T-helper 1 cell (primary cell): ENCODE measurements at places on chromosomes 4 and X.
A peak's percentile ranks its signal among the peaks of the same experiment; 100 is the strongest.

DNA sequence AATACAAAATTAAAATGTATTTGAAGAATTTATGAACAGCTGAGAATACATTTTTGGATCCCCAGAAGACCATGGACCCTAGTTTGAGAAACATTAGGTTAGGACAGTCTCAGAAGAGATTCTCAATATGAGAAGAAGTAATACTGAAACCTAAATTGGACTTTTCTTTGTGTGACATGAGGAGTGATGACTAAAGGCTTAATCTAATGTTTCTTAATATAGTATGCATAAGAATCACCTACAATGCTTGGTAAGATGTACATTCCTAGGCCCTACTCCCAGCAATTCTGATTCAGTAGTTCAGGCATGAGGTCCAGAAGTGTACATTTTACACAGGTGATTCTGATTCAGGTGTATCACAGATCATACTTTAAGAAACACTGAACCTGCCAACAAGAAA, 31.6 kb upstream of the HUWE1 start:
- DNase-seq = no peak

- DNase-seq = no peak
These were observed 787 bp upstream of the TET2 start for GRCh38 chr4:105145903-105146275.

- DNase-seq = no peak
These were observed 1508.1 kb downstream of the TECRL start for GRCh38 chr4:62901101-62901500.

DNA sequence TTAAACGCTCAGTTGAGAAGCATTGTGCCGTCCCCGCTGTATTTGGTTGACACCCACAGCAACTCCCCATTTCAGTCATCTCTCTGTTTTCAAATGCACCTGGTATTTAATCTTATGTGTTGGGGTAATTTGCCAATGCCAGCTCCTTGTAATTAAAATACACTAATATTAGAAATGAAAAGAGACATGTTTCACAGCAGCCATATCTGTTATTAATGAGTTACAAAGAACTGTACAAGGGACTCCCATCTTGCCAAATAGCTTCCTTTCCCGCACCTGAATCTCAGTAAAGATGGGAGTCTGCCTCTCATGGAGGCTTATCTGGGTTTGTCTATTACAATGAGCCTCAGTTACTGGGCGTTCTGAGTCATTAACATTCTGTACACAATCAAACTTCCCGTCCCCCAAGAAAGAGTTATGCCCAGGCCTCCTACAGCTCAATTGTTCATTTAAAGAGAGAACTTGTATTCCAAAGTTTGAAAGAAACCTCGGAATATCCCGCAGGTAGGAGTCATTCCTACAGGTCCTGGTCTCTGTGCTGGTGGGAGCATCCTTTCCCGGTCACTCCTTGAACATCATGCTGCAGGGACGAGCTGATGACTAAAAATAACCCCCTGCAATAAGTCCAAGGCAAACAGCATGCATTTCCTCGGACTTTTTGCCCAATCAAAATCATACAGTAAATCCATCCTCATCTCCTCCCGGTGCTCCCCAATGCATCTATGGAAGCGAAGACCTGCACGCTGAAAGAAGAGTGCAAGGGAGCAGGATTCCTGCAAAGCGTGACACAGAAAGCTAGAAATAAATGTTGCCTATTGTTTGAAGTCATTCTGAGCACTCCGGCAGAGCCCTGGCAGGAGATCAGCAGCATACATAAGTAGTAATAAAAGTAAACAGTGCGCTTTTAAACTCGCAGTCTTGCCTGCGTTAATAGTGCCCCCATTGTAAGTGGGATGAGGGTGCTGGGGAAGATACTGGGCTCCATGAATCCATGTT, 926 bp downstream of the NDP start:
- DNase-seq = no peak

- no peak for DNase-seq
These were observed 72.1 kb downstream of the DDIT4L start for GRCh38 chr4:100118181-100118580.

GRCh38 chrX:78653118-78653822, 5.9 kb downstream of the RTL3 start:
- DNase-seq = no peak

DNA sequence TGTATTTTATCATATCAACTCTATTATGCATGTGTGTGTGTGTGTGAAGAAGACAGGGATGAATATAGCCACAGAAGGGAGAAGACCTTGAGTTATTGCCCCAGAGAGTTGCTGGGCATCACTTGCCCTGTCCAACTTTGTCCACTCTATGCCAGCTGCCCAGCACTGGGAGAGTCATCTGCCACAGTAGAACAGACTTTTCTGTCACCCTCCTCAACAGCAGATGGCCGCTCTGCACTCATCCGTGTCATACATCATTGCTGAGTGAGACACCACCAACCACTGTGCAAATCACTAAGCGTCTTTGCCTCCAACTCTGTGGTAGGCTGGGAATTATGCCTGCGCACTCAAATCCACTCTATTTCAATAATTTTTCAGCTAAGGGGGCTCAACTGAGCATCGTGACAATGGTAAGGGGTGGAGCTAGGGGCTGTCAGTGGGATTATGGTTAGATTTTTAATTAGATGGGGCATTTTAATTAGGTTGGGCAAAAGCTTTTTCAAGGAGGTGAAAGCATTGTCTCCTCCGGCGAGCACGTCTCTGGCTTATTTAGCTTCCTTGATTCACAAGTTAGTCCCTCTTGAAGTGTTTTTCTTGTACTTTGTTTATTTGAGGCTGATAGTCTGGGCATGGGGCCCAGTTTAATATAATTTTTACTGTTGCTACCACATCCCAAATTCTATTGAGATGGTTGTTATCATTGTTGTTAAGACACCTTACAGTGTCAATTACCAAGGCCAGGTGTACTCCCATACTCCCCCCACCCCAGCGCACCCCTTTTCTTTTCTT, 100.1 kb upstream of the KLF3 start:
- DNase-seq = no peak

DNA sequence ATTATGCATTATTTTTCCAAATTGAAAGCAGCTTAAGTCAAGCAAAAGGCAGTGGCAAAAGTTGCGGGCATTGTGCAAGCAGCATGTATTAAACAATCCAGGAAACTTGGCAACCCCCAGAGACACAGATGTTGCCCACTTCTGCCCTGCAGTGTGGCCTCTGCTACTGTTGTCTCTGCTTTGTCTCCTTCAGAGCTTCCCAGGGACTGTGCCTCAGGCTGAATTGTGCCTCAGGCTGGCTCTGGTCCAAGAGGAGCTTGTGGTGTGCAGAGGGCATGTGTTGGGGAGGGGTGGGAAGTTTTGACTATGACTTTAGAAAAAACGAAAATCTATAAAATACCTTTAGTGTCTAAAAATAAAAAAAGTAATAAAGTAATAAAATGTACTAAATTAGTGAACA, 201.4 kb downstream of the CCSER1 start:
- no peak for DNase-seq

DNA sequence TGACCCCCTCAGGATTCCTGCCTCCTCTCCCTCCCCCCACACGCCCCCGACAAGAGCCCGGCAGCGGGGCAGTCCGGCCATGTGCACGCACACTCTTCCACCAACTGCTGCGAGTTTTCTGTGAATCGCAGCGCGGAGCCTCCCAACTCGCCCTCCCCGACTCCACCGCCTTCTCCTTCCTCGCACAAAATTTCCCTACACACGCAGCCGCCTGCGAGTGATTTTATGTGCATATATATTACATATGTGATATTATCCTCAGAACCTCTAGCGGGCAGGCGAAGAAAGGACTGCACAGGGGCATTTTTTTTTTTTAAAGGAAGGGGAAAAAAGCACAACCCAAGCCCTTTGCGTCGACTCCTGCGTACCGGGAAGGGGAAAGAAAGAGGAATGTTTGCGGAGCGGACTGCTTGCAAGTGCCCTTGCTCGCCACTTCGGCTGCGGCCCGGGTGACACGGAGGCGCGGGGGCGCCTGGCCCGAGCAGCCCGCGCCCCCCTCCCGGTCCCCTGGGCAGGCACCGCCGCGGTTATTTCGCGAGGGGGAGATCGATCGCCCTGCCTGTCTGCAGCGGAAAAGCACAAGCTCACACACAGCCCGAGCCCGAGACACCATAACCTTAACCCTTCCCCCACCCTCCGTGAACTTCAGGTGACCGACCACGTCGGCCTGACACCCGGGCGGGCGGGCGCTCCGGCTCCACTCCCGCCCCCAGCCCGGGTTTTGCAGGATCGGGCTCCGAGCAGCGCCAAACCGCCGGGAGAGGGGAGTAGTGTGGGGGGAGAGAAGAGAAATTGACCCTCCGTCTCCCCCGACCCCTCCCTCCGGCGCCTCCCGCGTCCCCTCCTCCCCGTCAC, 2.3 kb downstream of the ZNF827 start:
- peak; percentile 53 for DNase-seq

DNA sequence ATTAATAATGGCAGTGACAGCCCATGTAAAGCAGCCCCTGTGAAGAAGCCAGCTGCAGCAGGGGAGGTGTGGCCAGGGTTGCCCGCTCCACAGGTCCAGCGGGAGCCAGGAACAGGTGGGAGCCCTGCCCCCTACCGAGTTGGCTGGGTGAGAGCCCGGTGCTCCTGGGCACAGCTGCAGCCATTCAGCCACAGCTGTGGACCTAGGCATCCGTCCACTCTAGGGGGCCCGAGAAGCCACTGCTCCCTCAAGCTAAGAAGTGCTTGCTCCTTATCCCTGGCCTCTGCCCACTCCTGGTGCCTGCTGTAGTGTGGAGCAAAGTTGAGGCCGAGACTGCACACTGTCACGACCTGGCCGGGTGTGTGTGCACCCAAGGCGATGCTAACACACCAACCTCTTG, 1469.0 kb downstream of the PCDH7 start:
- no peak for DNase-seq

DNA sequence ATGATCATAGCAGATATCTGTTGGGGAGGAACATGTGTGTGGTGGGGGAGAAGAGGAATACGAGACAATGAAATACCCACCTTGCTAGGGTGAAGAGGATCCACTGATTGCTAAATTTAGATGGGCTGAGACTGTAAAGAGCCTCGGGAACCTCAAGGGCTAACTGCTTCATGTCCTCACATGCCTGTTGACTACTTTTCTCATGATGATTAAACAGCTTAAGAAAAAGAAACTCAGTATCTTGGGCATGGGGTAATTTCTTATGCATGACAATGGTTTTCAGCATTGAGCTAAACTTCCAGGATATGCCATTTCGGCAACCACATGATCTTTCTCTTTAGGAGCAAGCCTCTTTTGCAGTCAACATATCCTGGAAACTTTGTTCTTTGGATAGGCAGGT, 3.9 kb upstream of the LNX1 start:
- no peak for DNase-seq

GRCh38 chr4:181293541-181293940, 949.7 kb upstream of the TENM3 start:
- no peak for DNase-seq

DNA sequence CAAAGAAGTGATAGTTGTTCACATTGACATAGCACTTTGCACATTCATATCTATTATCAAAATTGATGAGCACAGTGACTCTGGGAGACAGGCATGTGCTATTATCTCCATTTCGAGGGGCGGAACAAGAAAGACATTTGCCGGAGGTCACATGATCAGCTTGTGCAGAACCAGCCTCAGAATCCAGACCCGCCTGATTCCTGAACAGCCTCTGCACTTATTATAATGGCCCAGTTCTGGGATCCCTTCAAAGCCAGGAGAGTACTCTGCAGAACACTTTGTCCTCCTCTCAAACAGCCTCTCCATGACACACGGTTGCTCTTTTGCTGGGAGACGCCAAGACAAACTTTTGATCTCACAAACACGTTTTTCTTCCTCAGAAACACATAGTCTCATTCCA, 48.4 kb downstream of the RWDD4 start:
- DNase-seq = no peak

GRCh38 chrX:22674932-22675331, 324.8 kb upstream of the DDX53 start:
- no peak for DNase-seq

DNA sequence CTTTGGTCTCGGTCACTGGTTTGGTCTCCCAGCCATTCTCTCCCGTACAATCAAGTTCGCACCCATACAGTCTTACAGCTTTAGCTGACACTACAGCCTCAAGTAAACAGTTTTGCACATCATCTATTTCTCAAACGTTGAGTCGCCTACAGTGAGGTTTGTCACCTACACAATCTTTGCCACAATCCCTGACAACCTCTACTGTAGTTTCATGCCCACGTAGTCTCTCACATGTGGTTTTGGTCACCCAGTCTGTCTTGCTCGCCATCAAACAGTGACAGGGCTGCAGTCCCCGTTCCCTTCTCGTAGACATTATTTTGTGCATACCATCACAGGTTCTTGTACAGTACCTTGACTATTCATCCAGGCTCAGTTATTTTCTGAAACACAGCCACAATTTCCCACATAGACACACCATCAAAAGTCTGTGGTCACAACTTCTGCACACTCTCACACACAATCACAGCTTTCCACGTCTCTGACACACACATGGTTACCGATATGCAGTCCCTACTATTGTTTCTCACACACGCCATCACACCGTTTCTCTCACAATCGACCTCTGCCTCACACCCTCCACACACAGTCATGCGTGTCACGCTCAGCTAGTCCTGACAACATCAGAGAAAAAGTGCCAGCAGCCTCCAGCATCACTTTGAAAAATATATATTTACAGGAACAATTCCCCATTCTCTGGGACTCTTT, 5.3 kb upstream of the CFP start:
- no peak for DNase-seq

DNA sequence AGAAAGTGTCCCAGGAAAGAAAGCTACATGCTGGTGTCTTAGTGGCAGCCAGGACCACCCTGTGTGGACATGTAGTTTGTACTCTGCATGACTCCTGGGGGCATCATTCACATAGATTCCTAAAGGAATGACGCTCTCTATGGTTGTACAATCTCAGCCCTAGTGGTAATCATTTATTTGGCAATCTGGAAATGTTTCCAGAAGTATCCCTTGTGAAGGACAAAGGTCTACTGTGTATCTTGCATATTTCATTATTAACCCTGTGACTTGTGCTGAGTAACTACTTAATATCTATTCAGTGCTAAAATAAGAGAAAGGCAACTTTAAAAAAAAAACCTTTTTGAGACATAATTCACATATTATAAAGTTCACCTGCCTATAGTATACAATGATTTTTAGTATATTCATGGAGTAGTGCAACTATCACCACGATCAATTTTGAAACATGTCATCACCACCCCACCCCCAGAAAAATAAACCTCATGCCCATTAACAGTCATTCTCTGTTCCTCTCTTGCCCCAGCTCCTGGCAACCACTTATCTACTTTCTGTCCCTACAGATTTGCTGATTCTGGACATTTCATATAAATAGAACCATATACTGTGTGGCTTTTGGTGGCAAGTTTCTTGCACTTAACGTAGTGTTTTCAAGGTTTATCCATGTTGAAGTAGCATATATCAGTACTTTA, 51.7 kb downstream of the SHROOM3 start:
- DNase-seq = no peak

- no peak for DNase-seq
These were observed 37.6 kb downstream of the PHKA1 start for GRCh38 chrX:72676465-72676864.

- DNase-seq = no peak
These were observed at the start of gene MAGEB4 for GRCh38 chrX:30241724-30242415. MAGEB4 (plus strand) TSS chrX:30242000; CDS start chrX:30242136, 136 bp downstream.
